H1 (cell line): ENCODE measurements at places on chromosomes 7 and 10. TPM values are rescaled to one million over a fixed set of nuclear protein-coding genes. Genes with fewer than 3 reads are reported as not detected.

DNA sequence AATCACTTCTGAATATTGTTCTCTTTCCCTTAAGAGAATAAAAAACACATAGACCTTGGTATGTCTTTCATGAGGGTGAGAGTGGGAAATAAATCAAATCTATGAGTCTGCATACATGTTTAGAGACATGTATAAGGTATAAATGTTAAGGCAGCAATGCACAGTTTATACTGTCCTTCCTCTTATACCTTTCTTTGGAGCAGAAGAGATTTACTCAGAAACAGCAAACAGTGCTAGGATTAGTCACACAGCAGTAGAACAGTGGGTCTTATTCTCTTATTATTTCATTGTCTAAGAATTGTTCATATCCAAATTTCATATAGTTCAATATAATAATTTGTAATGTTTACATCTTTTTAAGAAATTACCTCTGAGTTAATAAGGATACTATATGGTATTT is 126.7 kb upstream of the TMEM196 start:
- no peak for DNase-seq

DNA sequence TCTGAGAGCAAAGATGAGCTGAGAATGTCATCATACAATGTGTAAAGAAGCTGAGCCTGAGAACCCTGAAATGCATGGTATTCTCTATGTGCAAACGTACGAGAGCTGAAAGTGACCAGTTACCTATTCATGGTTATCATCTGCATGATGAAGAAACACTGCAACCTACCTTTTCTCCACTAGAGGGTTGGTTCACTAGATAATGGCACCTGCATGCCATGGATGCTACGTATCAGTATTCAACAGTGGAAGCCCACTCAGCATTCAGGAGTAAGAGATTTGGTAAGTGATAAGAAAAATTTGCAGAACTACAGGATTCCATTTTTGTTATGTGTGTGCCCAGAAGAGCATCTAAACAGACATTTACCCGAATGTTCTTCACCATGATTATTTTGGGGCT is 145.4 kb downstream of the PTPRN2 start:
- no peak for DNase-seq

DNA sequence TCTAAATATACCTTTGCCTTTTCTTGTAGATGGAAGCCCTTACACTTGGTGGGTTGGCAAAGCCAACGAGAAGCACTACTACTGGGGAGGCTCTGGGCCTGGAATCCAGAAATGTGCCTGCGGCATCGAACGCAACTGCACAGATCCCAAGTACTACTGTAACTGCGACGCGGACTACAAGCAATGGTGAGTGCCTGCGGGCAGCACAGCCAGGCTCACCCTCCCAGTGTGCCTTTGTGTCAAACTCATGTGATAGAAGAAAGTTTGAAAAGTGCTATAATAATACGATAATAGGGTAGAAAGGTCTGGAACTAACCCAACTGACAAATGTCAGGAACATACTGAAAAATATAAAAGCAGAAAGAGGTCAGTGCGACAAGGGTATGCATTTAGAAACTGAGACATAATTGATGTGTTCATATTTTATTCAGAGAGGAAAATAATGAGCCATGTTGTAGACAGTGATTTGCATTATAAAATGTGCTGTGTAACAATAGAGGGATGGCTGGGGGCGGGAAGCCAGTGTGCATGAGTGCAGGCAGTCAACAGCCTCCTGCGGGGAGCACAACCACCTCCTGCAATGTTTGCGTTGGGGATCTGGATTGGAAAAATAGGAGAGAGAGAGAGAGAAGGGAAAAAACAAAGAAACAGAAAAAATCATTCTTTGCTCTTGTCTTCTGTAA is 686.9 kb upstream of the C7orf33 start:
- no peak for DNase-seq

- no peak for DNase-seq
Measured at GRCh38 chr10:31949266-31949665, 20.6 kb upstream of the ARHGAP12 start.

GRCh38 chr7:33050535-33051318 is 11.8 kb downstream of the NT5C3A start:
- DNase-seq: no peak

- no peak for DNase-seq
Measured at GRCh38 chr7:14023838-14024237, 34.4 kb upstream of the ETV1 start.

GRCh38 chr7:101386558-101387231 is 24.0 kb downstream of the COL26A1 start:
- DNase-seq: no peak

DNA sequence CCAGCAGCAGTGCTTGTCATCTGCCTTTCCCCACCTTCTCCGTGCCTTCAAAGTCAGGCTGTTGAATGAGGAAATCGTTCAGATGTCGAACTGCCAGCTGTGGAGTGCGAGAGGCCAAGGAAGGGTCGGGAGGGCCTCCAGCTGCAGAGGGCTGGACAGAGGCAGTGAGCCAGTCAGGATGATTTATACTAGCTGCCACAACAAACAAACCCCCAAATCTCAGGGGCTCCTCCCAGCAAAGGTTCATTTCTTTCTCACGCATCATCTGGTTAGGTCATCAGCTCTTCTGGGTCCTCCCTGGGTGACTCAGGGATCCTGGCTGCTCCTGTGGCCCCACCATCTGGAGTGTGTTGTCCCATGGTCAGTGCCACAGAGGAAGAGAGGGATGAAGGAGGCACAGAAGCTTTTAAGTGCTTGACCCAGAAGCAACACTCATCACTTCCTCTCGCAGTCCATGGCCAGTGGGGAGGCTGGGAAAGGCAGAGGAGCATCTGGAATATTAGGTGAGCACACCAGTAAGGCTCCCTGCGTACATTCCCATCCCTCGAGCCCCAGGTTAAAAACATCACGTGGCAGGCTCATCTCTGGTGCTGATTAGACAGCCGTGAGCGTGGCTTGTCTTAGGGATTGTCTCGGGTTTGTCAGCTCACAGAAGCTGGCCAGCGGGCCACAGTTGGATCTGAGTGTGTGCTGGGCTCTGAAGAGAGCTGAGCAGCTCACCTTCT is 140.7 kb downstream of the RGS10 start:
- no peak for DNase-seq

GRCh38 chr10:69492091-69492745 is 41.0 kb downstream of the TSPAN15 start:
- no peak for DNase-seq

DNA sequence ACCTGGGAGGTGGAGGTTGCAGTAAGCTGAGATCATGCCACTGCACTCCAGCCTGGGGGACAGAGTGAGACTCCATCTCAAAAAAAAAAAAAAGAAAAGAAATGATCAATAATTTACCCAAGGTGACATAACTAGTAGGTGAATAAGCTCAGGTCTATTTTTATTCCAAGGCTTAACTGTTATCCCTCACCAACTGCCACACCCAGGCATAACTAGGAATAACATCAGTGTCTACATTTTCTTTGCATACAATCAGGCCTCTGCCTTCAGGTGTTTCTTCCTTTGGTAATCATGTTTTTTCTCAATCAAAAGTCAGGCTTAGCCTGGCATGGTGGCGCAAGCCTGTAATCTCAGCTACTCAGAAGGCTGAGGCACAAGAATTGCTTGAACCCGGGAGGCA is 26.6 kb downstream of the CPEB3 start:
- no peak for DNase-seq

DNA sequence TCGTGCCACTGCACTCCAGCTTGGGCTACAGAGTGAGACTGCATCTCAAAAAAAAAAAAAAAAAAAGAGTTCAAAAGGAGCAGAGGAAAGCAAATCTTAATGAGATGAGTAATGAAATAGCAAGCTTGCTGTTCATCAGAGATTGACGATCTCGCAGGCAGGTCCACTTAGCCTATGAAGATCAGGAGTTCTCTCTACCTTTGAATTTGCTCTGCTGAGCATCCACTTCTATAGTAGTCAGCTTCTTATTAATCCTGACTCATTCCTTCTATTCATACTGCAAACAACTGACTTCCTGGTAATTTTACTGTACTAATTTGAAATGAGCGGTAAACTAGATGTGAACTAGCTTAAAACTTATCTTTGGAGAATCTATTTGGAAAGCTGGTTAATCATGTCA is 1014.6 kb downstream of the GATA3 start:
- DNase-seq: no peak

GRCh38 chr10:20276127-20276979 is 460.1 kb downstream of the PLXDC2 start:
- DNase-seq: no peak

- DNase-seq: no peak
Measured at GRCh38 chr10:14836208-14836607, 1.6 kb downstream of the CDNF start.

DNA sequence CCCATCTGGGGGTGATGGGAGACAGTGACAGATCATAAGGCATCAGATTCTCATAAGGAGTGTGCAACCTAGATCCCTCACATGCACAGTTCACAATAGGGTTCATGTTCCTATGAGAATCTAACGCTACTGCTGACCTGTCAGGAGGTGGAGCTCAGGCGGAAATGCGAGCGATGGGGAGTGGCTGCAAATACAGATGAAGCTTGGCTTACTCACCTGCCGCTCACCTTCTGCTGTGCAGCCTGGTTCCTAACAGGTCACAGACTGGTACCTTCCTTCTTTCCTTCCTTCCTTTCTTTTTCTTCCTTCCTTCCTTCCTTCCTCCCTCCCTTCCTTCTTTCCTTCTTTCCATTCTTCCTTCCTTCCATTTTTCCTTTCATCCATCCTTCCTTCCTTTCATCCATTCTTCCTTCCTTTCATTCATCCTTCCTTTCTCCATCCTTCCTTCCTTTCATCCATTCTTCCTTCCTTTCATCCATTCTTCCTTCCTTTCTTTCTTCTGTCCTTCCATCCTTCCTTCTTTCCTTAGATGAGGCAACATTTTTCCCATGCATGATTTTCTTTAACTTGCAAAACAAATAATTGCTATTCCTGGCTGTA is 370.0 kb upstream of the AUTS2 start:
- no peak for DNase-seq

GRCh38 chr10:42954766-42955492 is 121.9 kb upstream of the RET start:
- DNase-seq: no peak

DNA sequence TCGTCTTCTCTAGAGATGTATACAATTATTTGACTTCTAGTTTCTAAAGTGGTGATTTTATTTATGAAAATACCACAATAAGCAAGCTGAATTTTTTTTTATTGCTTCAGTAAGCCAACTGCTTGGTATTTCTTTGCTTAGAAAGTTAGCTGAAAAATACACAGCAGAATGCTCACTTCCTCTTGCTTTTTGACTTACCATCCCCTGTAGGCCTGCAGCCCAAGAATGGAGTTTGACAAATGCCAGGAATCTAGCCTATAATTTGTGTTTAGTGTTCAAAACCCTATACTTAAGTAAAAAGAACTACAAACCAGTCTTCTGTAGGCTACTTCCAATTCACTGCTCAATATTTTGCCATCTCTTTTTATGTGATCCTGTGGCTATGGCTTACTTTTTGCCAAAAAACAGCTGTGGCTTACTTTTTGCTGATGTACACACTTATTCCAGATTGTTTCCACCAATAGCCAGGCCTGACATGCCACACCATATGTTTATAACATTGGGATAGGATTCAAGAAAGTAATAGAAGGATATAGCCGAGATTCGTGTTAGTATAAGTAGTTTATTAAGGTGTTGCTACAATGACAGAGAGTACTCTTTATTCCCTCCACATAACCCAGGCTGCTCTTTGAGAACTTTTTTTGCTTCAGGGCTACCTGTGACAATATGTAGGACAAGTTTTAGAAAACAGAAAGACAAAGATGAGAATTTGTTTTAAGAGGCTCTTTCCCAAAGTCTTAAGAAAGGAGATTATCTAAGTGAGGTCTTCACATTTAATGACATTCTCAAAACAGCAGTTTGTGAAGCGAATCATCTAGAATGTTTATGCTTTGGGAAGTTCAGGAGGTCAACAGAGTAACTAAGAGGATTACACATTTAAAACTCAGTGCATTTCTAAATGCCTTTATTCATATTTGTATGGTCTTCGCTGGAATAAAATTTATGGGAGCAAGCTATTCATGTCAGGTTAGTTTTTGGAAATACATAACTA is 263.9 kb upstream of the FZD1 start:
- no peak for DNase-seq

- no peak for DNase-seq
Measured at GRCh38 chr7:33743594-33743993, 161.7 kb upstream of the BMPER start.

- no peak for DNase-seq
Measured at GRCh38 chr10:6167456-6167855, 35.3 kb upstream of the PFKFB3 start.

GRCh38 chr10:72242675-72243074 is 26.6 kb upstream of the ASCC1 start:
- DNase-seq: no peak

DNA sequence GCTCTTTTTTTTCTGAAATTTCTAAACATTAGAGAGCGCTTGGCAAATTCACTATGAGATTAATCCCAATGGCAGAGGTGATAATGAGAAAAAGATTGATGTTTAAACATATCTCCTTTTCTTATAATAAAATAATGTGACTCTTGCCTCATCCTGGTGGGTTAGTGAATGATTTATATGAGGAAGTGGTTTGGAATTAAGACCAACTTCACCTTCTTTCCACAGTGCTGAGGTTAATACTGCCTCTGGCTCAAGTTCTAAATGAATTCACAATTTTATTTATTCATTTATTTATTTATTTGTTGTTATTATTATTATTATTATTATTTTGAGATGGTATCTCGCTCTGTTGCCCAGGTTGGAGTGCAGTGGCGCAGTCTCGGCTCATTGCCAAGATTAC is 40.5 kb upstream of the ADO start:
- DNase-seq: no peak

- no peak for DNase-seq
Measured at GRCh38 chr7:67470256-67470751, 473.7 kb downstream of the TYW1 start.

DNA sequence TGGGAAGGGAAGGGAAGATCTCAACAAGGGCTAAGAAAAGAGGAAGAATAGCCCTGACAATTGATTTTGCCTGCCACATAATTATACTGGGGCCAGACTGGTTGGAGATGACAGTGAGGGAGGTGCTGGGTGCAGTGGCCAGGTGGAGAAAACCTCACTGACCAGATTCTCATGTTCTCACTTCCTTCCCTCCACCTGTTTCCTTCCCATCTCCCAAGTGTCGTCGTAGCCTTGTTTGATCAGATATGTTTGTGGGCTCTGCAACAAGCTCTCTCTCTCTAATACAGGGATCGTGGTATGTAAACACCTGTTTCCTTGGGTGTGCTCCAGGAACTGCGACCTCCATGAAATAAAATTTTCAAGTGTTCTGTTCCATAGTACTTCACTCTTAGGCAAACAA is 60.2 kb downstream of the VCL start:
- no peak for DNase-seq

The CDK5 gene
- 22.7 and 22.8 TPM in 2 replicates for total RNA-seq

The SEMA3A gene
- 42.3 and 45.9 TPM in 2 replicates for total RNA-seq

The FAM25C gene
- total RNA-seq: not detected in 2 replicates

The PLXDC2 gene
- 40.1 and 40.5 TPM in 2 replicates for total RNA-seq

The TUBGCP2 gene
- total RNA-seq: 51.9 and 54.2 TPM in 2 replicates

The RNF32 gene
- 0.67 and 1.2 TPM in 2 replicates for total RNA-seq

The LEP gene
- not detected in 2 replicates for total RNA-seq

The ZPBP gene
- not detected in 2 replicates for total RNA-seq

The RNF148 gene
- total RNA-seq: 0.45 TPM in 1 of 2 replicates, not detected in the other

The PDE6C gene
- not detected in 2 replicates for total RNA-seq

The AMPH gene
- total RNA-seq: 12.1 and 12.2 TPM in 2 replicates

The C10orf67 gene
- total RNA-seq: 0.11 TPM in 1 of 2 replicates, not detected in the other

The NACAD gene
- total RNA-seq: 6.0 and 6.4 TPM in 2 replicates
